ENCODE measurements at places on chromosomes 1 and 21.

DNA sequence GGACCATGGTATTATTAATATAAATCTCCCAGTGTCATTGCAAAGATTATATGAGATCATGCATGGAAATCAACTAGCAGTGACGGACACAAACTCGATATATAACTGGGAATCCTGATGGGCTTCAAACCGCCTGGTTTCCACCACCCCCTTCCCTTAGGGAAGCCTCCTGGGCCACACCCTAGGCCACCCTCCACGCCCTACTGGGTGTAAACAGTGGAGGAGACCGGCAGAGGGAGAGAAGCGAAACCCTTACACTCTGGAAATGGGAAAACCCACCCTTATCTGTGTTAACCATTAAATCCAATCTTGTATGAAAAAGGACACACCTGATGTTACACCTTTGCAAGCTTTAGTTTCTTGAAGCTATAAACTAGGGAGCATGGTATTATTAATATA lies 595 bp upstream of the ZNHIT6 start:
- DNase-seq = no peak

- no peak for DNase-seq
These were observed 33.4 kb upstream of the IFFO2 start for GRCh38 chr1:18989896-18990295.

DNA sequence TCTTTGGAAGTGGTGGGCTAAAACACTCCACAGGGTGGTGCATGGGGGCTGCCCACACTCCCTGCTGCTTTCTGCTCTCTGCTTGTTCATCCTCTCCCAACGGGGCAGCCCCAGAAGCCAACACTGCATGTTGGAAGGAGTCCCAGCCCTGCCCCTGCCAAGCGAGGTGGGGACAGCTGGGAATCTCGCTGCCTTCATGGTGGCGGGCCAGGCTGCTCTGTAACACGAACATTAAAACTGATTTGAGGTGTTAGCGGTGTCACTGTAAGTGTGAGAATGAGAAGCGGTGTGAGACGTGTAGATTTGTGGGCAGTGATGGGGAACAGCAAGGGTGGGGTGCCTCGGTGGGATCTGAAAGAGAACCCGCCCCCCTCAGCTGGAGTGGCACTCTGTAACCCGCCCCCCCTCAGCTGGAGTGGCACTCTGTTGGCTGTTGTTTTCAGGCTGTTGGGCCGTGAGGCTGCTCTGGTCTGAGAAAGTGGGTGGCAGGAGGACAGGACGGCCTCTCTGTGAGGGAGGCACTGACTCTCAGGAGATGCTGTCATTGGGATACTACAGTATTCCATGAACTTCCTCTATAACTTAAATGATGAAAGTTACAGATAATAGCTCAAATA lies 80.9 kb downstream of the PCBP3 start:
- DNase-seq = no peak

- DNase-seq = no peak
These were observed 38.8 kb downstream of the DIPK1A start for GRCh38 chr1:92922356-92923035.

GRCh38 chr1:25872713-25873112 lies 2.8 kb downstream of the PAQR7 start:
- DNase-seq = no peak

DNA sequence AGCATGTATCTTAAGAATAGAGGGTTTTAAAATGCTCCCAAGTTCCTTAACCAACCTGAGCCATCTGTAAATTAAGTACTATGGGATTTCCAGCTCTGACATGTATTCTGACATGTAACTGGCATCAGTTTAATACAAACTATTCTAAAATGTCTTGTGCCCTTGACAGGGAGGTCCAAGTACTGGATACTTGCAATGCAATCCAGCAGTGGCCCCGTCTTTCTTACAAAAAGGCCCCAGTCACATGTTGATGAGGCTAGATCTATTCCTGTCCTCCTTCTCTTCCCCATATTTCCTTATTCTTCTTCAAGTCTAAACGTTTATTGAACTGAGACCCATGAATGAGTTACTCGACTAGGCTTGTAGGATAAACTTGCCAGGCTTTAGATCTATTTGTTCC lies 46.4 kb downstream of the MRPL39 start:
- DNase-seq = no peak

- DNase-seq = no peak
These were observed 62.8 kb downstream of the CNST start for GRCh38 chr1:246629030-246629429.

GRCh38 chr1:220421508-220421907 lies 106.4 kb upstream of the MARK1 start:
- DNase-seq = no peak

GRCh38 chr1:9020305-9020704 lies 5.9 kb downstream of the SLC2A7 start:
- DNase-seq = no peak

GRCh38 chr1:91455896-91456295 lies 44.8 kb upstream of the CDC7 start:
- no peak for DNase-seq

DNA sequence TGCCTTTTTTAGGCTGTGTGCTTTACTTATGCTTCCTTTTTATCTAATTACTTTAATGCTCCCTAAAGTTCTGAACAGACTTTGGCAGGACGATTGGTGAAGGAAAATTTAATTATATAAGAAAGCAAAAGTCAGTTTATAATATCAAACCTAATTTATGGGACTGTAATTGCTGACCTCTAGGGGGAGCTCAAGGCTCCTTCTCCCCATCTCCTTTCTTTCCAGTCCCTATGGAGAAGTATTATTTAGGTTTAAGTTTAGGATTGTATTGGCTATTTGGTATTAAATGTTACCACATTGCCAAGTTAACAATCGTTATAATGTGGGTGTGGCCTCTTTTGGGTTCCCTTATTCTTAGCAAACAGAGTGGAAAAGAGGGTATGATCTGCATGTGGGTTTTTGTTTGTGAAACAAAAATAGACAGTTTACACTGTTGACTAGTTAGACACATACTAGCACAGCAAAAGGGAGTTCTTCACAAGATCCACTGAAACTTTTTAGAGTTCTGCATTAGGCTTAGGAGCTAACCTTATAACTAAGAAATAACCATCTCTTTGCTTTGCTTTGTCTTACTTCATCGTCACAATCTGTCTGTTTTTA lies 48.2 kb upstream of the TNFSF4 start:
- DNase-seq = no peak

DNA sequence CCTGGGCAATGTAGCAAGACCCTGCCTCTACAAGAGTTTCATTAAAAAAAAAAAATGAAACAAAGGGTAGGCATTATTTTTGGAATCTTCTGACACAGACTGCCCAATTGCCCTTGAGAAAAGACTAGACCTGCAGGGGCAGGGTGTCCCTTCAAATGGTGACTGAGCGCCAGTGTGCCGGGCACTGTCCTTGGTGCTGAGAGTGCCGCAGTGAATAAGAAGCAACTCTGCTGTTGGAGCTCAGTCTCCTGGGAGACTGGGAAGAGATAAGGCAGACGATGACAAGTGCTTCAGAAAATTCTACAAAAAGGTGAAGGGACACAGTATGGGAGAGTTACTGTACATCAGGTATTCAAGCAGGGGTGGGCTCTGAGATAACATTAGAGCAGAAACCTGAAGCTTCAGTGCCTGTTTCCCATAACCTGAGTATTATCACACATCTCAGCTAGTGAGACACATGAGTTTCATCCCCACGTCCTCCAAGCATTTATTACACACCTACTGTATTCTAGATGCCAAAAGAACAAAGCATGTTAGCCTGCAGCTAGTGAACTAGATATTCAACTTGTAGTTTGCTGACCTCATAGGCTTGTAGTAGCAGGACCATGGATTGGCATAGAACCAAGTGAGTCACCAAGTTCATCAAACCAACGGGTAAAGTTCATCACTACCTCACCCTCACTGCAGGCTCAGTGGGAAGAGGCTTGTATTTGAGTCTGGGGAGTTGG lies 18.4 kb upstream of the RPL11 start:
- DNase-seq = no peak

Measured in dorsolateral prefrontal cortex (tissue), 122 donors.